NT2/D1 (cell line): ENCODE measurements at places on chromosomes 4 and X.

GRCh38 chrX:11293113-11293512 lies at the start of gene AMELX:
Gene AMELX, plus strand, starts transcription at chrX:11293413. Its CDS starts 1,376 bp downstream, at chrX:11294789.
- DNase-seq = no peak

- DNase-seq = no peak
Measured at GRCh38 chr4:56723201-56723605, 42.1 kb upstream of the HOPX start.

GRCh38 chrX:150229030-150229429 lies 134.1 kb upstream of the MAMLD1 start:
- DNase-seq = no peak

- no peak for DNase-seq
Measured at GRCh38 chr4:7831330-7831729, 108.3 kb downstream of the AFAP1 start.

DNA sequence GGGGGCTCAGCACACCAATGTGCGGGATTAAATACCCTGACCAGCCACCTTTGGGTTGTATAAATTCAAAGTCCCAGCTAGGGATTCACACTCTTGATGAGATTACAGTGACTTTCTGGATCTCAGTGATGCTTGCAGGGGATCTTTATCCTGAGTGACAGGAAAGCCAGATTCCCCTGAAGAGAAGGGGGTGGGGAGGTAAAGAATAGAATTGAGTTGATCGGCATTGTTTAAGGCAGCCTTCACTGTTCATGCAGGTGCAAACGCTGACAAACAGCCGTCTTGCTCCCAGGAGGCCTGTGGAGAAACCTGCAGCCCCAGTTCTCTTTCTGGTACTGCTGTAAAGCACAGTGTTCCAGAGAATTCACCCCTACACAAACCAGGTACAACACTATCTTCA lies 19.0 kb downstream of the CXXC4 start:
- no peak for DNase-seq

DNA sequence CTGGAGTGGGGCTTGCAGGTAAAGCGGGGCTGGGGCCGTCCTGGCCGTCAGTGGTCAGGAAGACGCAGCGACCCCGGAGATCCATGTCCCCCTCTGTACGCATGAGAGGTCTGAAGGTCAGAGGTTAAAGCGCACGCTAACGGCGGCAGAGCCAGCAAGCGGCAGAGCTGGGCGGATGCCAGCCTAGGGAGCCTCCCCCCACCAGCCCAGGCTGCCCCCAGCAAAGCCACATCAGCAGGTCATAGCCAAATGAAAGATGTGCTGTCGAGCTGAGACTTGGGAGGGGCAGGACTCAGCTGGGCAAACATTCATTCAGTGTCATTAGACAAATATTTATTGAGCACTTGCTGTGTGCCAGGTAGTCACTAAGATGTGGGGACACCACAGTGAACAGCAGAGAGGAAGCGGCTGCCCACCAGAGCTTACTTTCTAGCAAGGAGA lies 593 bp upstream of the JAKMIP1 start:
- DNase-seq = no peak

DNA sequence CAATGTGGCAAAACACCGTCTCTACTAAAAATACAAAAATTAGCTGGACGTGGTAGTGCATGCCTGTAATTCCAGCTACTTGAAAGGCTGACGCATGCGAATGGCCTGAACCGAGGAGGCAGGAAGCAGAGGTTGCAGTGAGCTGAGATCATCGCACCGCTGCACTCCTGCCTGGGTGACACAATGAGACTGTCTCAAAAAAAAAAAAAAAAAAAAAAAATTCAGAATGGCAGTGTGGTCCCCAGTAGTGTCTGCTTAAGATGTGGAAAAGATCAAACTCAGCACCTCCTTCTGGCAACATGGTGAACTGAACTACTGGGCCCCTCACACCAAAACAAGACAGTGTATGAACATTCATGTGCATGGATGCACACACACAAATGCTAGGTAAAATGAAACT lies 32.2 kb downstream of the SMS start:
- DNase-seq = no peak

DNA sequence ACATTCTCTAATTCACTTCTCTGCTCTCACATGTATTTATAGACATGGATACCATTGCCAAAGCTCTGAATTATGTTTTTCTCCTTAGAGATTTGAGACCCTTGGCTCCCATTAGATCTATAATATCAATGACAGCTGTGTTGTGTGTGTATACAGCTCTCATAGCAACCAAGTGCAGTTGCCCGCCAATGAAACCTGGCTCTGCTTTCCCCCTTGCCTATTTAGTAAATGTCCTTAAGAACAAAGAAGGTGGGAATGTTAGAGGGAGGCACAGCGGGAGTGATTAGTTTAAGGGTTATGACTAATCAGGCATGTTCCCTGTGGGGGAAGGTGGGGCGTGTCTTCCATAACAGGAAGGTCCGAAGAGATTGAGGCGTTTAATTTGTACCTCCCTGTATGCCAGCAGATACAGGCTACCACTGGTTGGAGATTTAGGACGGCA lies 100.5 kb upstream of the TBC1D9 start:
- DNase-seq = peak; percentile 49

- no peak for DNase-seq
Measured at GRCh38 chrX:10010686-10011085, 43.5 kb downstream of the CLDN34 start.

GRCh38 chr4:168045354-168045753 lies 47.0 kb upstream of the ANXA10 start:
- DNase-seq = no peak

DNA sequence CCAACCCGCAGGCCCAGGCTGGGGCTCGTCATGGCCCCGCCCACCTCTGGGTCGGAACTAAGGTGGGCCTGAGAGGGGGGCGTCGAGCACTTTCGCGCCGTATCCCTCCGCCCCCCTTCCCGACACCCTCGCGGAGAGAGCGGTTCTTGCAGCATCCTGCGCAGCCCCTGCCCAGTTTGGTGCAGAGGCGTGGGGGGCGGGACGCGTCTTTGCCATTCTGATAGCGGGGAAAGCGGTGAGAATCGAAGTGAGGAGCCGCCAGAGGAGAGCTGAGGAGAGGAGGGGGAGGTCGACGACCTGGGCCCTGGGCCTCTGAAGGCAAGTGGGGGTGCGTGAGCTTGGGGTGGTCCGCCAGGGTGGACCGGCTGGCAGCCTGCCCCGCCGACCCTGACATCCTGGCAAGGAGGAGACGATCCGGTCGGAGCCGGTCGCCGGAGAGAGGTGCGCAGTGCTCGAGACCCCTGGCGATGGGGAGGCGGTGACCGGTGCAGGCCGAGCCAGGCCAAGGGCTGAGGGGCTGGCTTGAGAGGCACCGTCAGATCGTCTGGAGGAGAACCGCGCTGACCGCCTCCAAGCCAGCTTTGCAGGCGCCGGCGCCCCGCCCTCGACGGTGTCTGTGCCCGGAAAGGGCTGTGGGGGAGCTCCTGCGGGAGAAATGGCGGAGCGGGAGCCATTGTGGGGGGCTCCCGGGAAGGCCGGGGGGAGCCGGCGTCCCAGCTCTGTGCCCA lies 25.5 kb downstream of the GPRASP3 start:
- DNase-seq = no peak

DNA sequence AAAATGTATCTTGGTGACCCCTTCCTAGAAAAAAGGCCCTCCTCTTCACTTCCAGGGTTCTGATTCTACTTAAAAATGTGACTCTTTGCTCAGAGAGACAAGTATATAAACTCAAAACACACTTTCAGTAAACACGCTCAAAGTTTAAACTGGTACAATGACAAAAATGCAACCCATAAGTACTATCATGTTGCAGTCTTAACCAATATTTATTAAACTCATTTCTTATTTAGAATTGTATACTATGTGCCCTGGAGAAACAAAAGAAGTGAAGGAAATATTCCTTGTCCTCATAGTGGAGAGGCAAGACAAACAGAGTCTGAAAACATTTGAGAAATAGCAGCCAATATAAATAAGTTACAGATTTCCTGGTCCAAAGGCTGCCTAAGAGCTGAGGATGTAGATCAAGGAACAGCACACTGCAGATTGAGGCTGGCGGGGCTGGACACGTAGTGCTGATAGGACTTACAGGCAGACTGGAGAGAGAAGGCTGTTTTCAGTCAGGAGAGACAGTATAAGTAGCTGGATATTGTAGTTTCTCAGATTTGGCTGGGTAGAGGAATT lies 39.1 kb upstream of the ANXA3 start:
- DNase-seq = no peak

DNA sequence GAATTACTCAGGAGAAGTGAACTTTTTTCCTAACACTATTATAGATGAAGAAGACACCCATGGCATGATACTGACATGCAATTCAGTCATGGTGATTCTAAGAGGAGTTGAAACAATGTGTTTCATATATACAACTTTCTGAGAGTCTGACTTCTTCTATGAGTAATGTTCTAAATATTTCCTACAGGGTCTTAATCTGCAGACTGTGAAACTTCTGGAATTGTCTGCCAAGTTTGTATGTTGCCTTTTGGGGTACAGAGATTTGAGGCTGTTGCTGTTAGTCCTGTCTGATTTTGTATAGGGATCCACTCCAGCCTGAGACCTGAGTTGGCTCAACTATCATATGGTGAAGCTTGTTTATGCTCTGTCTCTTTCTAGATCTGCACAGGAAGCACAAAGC lies 160.6 kb upstream of the GATB start:
- DNase-seq = no peak

DNA sequence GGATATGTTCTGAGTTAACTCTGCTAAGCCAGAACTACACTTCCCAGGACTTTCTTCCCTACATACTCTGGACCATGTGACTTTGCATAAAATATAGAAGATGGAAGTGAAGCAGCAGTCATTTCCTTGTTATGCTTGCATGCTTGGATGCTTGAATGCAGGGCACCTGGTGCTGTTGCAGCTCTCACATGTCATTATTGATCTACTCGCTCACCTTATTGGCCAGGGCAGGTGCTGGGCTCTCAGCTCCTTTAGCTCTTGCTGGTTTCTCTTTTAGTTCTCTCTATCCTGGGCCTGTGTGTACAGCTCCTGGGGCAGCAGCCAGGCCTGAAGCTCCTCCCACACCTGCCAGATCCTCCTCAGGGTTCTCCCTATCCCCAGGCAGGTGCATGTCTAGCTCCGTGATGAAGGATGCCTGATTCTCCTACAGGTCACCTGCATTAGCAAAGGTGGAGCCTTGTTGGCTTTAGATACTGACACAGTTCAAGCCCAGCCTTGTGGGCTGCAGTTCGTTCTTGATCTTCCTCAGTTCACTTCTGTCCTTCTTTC lies 53.3 kb downstream of the MED28 start:
- DNase-seq = no peak

DNA sequence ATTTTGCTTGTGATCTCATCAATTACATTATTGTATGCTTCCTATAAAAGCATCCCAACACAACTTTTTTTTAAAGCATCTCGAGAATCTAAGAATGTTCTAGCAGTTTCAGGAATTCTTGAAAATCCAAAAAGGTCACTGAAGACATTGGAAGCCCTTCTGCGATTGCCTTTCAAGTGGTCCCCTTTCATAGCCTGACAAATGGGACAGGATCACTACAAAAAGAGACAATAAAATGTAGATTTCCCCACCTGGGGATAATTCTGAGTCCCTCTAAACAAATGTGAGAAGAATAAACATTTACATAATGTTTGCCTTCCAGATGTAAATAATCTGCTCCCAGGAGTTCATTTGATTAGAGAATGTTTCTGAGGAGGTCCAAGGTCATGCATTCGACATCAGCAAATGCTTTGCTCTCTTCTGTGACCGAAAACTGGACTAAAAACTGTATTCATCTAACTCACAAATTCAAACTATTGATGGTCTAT lies 116.0 kb downstream of the COL25A1 start:
- DNase-seq = no peak

DNA sequence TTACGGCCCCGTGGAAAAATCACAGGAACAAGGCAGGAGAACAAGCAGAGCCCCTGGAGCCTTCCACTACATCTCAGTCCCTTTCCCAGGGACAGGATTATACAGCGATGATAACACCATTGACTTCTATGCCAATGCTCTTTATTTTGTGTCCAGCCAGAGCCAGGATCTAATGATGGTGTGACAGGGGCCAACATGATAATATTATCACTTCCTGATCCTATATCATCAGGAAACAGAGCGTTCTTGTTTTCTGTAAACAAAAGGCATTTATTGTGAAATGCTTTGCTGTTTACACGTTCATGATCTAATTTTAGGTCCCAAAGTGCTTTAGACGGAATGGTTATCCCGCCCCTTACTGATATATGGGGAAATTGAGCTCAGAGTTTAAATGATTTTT lies 12.8 kb downstream of the TMPRSS11E start:
- no peak for DNase-seq

DNA sequence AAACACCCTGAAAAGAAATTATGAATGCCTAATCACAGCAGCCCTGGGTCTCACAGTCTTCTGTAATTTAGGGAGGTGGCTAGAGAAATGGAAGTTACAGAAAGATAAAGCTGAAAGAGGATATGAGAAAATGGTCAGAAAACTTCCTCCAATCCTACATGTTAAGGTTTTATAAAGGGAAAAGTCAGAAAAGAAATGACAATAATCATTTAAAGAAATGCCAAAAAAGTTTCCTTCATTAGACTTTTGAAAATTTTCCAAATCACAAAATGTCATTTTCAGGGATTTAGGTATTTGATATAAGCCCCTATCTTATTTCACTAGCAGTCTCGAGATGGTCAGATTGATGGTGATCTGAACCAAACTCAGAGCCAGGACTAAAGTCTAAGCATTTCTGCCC lies 276.2 kb downstream of the CHIC1 start:
- no peak for DNase-seq

GRCh38 chr4:127545271-127545670 lies 87.5 kb upstream of the INTU start:
- DNase-seq = no peak

DNA sequence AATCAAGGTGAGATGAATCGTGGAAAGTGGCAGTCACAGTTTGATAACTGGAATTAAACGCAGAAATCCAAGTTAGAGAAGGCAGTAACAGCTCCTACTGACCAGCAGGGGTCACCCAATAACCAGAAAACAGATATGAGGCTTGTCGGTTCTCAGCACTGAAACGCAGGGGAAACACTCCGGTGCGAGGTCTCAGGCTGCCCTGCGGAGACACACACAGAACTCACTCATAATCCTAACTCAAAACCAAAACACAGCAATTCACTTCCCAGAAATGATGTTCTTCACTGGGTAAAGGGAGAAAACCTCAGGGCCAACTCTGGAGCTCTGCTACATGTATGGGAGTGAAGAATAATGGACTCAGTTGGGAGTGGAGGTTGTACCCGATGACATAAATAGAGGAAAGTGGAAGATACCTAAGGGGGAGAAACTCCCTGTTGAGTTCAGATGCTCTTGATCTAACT lies 384.4 kb downstream of the RAPGEF2 start:
- peak; percentile 55 for DNase-seq
